ENCODE measurements at places on chromosomes 13 and 19.

DNA sequence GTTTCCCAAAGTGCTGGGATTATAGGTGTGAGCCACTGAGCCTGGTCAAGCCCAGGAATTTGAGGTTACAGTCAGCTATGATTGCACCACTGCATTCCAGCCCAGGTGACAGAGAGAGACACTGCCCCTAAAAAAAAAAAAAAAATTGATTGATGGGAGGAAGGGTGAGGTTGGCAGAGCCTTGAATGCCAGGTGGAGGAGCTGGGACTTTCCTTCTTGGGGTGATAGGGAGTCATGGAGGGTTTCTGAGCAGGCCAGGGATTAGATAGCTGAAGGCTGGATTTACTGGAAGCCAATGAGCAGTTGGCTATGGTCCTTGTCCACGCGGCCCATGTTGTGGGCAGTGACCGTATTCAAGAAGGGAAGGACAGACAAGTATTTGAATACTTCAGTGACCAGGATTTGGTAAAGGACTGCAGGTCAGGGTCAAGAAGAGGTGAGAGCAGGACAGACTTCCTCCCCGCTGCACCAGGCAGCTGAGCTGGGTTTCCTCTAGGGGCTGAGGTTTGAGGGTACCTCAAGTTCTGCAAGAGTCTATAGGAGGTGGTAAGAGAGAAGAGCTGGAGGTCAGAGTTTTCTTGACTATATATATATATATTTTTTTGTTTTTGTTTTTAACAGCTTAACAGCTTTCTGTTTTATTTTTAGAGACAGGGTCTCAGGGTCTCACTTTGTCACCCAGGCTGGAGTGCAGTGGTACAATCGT, 6.9 kb upstream of the ICAM4 start:
- no peak for DNase-seq

- DNase-seq = no peak
Measured at GRCh38 chr19:40810160-40810559, 11.2 kb downstream of the EGLN2 start.

- DNase-seq = no peak
Measured at GRCh38 chr13:104297075-104297474, 1230.9 kb upstream of the SLC10A2 start.

DNA sequence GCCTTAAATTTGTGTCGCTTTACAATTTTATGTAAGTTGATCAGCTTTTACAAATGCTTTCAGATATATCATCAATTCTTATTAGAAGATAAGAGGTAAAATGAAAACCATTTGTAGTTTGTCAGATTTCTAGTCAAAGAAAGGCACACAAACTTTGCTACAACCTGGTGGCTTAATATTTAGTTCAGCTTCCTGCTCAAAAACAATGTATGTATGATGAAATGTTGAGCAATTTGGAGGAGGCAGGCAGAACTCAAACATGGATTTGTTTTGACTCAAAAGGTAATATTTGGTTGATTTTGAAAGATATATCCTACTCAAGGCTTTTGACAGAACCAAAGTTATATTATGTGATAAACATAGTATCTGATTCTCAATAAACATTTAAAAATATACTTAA, 24.2 kb downstream of the NEK5 start:
- no peak for DNase-seq

DNA sequence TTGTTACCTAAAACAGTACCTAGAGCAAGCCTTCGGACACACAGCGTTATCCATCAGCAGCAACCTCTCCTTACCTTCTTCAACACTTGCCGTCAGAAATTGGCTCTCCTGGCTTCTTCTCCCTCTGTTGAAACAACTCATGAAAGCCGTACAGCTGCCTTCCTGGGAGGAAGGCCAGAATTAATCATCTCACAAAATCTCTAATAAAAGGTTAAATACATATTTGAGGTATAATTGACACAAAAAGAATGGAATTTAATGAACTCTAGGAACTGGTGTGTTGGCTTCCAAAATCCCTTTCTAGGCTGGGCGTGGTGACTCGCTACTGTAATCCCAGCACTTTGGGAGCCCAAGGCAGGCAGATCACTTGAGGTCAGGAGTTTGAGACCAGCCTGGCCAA, 37.3 kb upstream of the GTF2F2 start:
- no peak for DNase-seq

GRCh38 chr19:931860-932647, 6.2 kb downstream of the ARID3A start:
- no peak for DNase-seq

- DNase-seq = no peak
Measured at GRCh38 chr13:108213946-108214345, 1.4 kb downstream of the LIG4 start.

DNA sequence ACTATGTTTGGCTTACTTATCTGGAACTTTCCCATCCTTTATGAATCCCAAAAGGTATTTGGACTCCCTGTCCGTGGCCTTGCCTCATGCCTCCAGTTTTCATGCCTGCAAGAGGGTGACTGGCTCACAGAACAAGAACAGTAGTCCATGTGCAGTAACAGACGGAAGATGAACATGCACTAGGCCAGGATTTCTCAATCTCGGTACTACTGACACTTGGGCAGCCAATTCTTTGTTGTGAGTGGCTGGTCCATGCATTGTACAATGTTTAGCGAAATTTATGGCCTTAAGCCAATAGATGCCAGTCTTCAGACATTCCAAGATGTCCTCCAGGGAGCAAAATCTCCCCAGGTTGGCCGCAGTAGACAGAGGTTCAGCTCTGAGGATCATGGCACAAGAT, 61.9 kb downstream of the DOCK9 start:
- no peak for DNase-seq

DNA sequence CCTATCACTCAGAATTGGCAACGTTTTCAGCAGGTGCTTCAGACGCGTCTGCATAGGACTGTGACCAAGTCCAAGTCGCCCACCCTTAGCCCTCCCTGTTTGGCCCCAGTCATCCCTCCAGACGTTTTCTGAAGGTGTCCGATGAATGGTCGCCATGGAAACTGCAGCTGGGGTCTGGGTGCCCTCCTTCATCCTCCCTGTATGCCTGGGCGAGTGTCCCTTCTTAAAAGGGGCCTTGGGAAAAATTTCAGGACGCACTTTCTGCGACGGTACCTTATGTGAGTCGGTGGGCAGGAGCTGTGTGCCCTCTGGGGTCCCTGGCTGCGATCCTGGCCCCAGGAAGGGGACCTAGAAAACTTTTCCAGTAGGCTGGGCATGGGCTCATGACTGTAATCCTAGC, 25.1 kb downstream of the MAN2B1 start:
- no peak for DNase-seq

DNA sequence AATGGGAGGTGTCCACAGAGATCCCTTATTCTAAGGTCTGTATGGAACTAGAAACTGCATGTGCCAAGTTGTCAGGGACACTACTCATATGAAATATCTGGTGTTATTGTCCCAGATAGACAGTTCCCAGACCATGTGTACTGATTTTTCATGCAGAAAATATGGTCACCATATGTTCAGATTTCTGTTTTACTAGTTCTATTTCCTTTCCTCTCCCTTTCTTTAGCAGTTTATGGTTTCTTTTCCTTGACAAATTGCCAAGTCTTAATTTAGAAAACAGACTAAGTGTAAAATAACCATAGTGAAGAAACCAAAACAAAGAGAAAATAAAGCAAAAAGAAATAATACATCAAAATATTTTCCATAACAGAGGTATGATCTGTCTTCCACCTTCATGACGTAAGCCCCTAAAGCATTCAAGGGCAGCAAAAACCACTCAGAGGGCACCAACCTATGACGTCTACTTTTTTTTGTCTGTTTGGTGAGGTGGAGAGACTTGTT, 248.5 kb downstream of the KCTD12 start:
- no peak for DNase-seq

GRCh38 chr13:59543418-59543817, 620.3 kb downstream of the DIAPH3 start:
- no peak for DNase-seq

DNA sequence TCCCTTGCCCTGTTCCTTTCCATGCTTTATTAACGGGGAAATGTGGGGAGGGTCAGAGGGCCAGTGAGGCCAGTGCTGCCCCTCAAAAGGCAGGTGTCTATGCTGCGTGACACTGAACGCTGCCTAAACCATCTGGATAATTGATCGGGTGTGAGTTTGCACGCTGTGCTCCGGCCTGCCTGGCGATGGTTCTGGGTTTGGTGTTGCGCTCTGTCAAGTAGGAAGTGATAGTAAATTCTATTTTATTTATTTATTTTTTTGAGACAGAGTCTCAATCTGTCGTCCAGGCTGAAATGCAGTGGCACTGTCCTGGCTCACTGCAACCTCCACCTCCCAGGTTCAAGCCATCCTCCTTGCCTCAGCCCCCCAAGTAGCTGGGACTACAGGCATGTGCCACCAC, 86.5 kb downstream of the ATP11A start:
- DNase-seq = no peak

DNA sequence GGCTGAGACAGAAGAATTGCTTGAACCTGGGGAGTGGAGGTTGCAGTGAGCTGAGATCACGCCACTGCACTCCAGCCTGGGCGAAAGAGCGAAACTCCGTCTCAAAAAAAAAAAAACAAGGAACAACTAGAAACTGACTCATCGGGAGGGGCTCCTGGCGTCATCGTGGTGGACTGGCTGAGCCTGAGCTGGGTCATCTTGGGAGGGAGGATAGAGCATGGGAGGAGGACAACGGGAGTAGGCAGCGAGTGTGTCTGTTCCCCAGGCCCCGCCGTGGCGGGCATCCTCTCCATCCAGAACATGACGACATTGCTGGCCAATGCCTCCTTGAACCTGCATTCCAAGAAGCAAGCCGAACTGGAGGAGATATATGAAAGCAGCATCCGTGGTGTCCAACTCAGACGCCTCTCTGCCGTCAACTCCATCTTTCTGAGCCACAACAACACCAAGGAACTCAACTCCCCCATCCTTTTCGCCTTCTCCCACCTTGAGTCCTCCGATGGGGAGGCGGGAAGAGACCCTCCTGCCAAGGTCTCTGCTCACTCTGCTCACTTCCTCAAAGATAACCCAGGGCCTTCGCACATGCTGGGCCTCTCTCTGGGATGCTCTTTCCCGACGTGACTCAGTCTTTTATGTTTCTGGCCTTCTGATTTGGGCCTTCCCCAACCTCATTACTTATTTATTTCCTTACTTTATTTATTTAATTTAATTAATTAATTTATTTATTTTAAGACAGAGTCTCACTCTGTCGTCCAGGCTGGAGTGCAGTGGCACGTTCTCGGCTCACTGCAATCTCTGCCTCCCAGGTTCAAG, 16.6 kb downstream of the DDX39A start:
- no peak for DNase-seq

DNA sequence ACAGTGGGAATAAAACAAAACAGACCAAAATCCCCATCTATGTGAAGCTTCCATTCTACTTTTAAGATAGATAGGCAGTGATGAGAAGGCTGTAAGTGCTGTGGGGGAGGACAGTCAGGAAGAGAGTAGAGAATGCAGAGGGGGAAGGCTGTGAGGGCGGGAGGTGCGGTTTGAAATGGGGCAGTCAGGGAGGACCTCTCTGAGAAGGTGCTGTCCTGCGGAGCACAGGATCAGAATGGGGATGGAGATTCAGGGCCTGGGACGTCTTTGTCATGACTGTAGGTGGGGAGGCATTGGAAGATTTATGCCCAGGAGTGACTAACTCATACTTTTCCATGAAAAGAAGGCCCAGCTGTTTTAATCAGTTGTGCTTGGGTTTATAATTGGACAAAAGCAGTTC, 3.9 kb upstream of the GPR183 start:
- no peak for DNase-seq

DNA sequence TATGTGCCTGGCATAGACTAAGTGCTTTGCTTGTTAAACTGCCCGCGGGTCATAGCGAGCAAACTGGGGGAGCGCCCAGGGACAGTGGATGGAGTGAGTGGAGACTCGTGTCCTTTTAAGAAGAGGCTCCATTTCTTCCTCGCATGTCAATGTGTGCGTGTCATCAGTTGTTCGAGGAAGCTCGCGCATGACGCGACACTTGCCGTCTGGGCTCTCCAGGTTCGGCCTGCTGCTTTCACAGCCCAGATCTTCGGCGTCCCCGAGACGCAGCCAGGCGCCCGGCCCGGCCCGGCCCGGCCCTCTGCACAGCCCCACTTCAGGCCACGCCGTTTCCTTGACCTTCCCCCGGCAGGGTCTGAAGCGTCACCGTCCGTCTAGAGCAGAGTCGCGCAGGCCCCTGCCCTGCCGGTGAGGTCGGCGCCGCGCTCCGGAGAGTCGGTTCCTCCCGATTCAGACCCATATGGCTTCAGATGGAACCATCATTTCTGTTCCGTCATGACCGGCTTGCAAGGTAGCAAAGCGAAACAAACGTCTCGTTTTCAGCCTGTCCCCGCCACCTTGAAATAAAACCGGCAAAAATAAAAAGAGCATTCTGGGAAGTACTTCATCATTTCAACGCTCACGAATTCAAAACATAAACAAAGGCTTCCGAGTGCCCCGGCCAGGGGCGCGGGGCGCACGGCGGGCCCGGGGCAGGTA, 599 bp upstream of the ARHGEF7 start:
- no peak for DNase-seq

- no peak for DNase-seq
Measured at GRCh38 chr19:2055931-2056836, 5.1 kb upstream of the MKNK2 start.

GRCh38 chr13:92602560-92602959, 624.0 kb upstream of the GPC6 start:
- no peak for DNase-seq

DNA sequence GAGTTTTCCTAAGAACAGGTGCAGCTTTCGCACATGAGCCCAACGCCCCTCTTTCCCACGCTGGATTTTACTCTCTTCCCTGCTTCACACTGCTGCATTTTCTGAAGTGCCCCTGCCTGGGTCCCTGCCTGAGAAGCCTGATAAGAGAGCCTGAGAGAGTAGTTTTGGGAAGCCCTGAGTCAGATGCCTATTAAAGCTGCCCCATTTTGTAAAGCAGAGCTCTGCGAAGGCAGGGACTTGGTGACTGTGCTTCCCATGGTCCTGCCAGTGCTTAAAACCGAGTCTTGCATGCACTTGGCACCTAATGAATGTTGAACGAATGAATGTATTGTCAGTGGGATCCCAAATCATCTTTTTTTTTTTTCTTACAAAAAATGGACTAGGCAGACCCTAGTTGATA, 18.2 kb downstream of the FGF9 start:
- DNase-seq = no peak

- DNase-seq = no peak
Measured at GRCh38 chr13:106623799-106624460, 56.0 kb upstream of the ARGLU1 start.

DNA sequence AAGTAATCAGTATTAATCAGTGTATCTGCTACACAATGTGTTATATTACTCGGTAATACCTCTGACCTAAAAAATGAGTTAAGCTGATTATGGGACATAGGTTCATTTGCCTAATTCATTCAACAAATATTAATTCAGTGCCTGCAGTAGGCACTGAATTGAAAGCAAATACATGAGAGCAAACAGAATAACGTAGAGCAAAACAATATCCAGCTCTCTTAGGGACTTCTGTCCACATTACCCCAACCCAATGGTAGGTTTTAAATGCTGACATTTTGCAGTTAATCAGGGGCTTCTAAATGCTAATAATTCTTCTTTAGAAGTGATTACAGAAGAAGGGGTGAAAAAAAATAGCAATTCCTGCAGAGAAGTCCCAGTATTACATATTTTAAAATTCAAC, 4.9 kb downstream of the RCBTB2 start:
- no peak for DNase-seq

DNA sequence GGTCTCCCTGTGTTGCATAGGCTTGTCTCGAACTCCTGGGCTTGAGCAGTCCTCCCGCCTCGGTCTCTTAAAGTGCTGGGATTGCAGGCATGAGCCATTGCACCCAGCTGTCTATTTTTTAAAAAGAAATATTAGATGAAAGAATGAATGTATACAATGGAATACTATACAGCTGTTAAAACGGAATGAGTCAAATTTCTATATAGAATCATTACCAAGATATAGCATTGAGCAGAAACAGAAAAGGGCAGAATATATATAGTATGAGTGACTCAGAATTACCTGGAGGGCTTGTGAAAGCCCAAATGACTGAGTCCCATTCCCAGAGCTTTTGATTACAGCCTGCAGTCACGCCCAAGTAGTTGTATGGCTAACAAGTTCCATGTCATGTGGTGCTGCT, 4.4 kb downstream of the DACT3 start:
- DNase-seq = no peak

Measured in stimulated activated CD8-positive, alpha-beta memory T cell treated with anti-CD3 and anti-CD28 coated beads, Interleukin-4, amount 100 ng/mL, for 4 hours (primary cell).